ENCODE measurements at places on chromosomes 6 and 20.

- DNase-seq = no peak
These were observed 37.8 kb downstream of the ELOVL5 start for GRCh38 chr6:53310771-53311585.

- DNase-seq = no peak
These were observed 30.8 kb upstream of the SCRT2 start for GRCh38 chr20:706366-706885.

- DNase-seq = no peak
These were observed 9.5 kb upstream of the SNRNP48 start for GRCh38 chr6:7580537-7580926.

DNA sequence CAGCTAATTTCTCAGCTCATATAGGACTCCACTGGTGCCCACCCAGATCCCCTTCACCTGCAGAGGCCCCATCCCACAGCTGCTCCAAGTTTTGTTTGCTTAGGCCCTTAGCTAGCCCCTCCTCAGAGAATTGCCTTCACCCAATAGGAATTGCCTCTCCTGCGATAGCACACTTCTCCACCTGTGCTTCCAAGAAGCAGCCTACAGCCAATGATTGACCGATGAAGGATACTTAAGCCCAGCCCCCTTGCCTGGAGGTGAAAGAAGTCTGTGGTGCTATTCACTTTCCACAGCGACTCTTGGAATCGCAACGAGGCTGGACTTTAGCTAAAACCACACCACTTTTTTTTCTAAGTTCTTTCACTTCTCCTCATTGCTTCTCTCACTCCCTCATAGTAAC lies 353.2 kb upstream of the BTBD3 start:
- DNase-seq = no peak

DNA sequence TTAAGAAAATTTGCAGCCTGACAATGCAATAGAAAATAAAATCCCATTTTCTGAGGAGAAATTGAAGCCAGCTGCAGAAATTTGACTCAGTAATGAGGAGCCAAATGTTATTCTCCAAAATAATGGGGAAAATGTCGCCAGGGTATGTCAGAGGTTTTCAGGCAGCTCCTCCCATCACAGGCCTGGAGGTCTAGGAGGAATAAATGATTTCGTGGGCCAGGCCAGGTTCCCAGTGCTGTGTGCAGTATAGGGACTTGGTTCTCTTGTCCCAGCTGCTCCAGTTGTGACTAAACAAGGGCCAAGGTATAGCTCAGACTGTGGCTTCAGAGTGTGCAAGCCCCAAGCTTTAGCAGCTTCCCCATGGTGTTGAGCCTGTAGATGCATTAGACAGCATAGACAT lies 1240.8 kb upstream of the ADGRB3 start:
- no peak for DNase-seq

GRCh38 chr20:25205277-25206062 lies 10.0 kb downstream of the ENTPD6 start:
- DNase-seq = no peak

DNA sequence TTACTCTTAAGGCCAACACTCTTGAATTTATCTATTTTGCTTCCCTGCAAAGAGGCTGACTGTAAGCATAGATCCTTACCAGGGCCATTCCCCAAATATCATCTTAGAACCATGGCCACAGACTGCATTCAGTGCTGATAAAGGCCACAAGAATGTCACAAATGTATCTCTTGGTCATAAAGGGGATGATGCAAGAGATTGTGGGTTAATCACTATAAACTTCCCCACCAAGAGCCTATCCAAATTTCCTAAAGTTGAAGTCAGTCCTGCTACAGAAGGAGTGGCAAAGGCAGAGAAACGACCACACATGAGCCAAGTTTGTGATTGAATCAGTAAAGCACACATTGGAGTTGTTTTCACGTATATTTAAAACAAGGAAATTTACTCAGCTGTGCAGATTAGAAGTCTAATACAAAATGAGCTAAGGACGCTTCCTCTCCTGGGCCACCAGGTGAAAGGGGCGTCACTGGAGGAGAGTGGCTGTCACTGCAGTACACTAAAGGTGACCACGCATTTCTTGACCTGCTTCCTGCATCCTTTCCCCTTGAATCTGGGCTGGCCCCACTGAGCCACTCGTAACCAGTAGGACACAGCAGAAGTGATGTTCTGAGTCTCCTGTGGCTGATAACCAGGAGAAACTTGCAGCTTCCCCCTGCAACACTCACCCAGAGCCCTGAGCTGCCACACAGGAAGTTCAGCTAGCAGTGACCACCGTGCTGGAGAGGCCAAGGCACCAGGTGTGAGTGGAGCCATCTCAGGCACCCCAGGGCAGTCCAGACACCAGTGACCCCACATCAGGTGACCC lies 181.9 kb downstream of the SYNDIG1 start:
- no peak for DNase-seq

GRCh38 chr6:137836788-137837187 lies 30.3 kb upstream of the TNFAIP3 start:
- no peak for DNase-seq

DNA sequence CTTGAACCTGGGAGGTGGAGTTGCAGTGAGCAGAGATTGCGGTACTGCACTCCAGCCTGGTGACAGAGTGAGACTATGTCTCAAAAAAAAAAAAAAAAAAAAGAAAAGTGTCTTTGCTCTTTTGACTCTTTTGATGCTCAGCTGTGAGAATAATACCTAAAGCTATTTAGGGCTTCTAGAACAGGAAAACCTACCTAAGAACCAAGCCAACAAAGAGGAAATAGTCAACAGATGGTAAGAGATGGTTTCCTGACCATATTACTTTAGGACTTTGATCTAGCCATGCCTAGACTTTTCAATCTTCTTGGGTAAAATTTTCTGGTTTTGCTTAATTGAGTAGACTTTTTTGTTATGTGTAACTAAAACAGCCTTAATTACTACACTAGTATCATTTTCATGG lies 508.1 kb downstream of the EPHA7 start:
- no peak for DNase-seq

DNA sequence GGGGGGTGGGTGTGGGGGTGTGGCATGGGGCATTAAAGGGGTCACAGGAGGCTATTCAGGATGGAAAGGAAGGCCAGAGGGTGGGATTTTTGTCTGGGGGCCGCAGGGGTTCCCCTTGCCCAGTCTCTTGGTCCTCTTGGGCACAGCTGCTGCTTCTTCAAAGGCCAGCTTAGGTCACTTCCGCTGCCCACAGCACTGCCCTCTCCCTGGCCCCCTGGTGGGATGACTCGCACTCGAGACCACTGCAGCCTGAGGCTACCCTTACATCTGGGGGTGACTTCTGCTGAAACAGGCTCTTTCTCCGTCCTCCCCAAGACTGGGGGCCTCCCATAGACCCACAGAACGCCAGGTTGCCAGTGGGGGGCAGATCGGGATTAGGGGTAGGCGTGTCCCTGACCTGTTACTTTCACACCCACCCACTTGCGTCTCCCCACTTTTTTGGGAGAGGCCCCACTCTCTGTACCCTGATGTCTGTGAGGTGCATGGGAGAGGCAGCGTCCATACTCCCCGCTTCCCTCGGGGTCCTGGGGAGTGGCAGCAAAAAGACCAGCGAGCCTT lies 1.3 kb downstream of the LKAAEAR1 start:
- no peak for DNase-seq

GRCh38 chr6:47344022-47344421 lies 34.3 kb upstream of the TNFRSF21 start:
- DNase-seq = no peak

- DNase-seq = no peak
These were observed 289.9 kb downstream of the CD109 start for GRCh38 chr6:73985891-73986290.

GRCh38 chr6:82506526-82506925 lies 142.9 kb downstream of the TPBG start:
- DNase-seq = no peak

GRCh38 chr6:24257282-24257681 lies 100.6 kb downstream of the DCDC2 start:
- no peak for DNase-seq

- DNase-seq = no peak
These were observed 32.4 kb downstream of the PHACTR1 start for GRCh38 chr6:12748815-12749521.

DNA sequence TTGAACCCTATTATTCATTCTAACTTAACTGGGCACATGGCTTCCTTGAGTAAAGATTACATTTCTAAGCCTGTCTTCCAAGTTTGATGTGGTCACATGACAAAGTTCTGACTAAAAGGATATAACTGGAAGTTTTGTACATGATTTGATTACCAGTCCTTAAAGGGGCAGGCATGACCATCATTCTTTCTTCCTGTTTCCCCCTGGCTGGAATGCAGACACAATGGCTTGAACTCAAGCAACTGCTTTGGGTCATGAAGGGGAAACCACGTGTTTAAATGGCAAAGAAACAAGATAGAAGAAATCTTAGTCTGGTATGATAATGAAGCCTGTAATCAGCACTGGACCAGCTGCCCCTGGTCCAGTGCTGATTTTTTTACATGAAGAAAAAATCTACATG lies 15.6 kb upstream of the SHLD1 start:
- DNase-seq = no peak

DNA sequence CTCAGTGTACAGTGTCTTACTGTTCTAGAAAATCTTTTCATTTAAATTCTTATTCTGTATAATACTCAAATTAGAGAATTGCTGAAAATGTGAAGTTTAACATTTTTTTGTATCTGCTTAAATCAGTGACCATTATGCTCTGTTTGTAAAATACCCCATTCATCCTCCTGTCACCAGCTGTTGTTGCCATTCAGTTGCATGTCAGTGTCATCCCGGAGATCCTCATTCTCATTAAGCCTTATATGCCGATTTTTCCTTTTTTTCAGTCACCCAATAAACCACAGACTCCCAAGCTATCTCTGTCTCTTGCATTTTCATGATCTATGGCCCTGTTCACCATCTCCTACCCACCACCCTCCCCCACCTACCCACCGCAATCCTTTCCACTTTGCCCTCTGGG lies 20.4 kb downstream of the GTF2H5 start:
- DNase-seq = no peak

GRCh38 chr6:43181621-43181941 lies 415 bp upstream of the CUL9 start:
- no peak for DNase-seq

DNA sequence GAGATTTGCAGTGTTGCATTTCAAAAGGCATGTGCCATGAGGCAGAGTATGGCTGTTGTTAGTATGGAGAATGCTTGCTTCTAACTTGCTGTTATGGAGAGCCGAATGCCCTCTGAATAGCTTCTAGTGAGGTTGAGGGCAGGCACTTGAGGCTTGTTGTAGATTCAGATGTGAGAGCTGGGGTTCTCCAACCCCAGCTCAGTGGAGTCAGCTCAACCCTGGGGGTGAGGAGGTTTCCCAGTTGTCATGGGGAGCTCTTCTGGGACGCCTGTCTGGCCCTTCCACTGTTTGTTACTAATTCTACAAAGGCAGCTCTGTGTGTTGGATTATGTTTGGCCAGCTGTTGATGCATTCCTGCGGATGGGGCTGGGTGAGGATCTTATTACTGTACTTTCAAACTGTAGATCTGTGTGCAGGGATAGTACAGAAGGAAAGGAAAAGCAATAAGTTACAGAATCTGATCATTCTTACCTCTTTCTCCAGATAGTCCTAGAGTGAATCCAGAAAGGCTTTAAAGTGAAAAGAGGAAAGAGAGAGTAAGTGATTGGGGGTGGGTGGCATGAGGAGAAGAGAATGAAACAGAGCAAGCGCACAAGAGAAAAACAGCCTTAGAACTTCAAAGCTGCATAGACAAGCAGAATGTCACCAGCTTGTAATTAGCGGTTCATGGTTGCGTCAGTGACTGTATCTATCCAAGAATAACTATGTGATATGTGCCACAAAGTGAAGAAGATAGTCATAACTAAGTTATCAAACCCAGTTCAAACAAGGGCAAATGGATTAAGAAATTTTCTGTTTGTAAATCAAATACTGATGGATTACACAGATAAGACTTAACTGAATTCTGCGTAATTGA lies 148.7 kb downstream of the PRL start:
- DNase-seq = no peak

DNA sequence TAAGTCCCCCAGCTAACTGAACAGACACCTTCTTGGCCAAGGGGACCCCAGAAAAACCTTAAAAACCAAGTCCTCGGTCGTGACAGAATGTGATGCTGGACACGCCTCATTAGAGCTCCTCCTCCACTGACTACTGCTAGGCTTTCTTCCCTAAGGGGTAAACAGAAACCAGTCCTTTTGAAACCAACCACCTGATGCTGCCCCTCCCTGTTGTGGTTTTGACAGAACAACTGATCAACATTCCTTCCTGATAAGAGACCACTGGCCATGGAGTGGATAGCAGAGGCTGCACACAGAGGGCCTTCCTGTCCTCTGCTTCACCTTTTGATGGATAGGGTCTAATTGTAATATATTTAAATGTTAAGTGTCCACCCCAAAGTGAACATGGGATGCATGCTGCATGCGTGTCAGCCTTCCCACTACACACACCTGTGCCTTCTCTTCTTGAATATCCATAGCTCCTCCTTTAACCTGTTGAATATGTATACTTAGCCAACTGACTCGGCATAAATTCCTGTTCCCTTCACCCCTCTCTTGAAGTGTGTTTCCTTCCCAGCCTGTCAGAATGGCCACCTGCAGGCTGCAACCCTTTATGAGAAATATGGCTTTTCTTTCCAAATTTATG lies 27.9 kb upstream of the SLC2A12 start:
- DNase-seq = no peak

- no peak for DNase-seq
These were observed 56.4 kb upstream of the TPD52L1 start for GRCh38 chr6:125097186-125097585.

DNA sequence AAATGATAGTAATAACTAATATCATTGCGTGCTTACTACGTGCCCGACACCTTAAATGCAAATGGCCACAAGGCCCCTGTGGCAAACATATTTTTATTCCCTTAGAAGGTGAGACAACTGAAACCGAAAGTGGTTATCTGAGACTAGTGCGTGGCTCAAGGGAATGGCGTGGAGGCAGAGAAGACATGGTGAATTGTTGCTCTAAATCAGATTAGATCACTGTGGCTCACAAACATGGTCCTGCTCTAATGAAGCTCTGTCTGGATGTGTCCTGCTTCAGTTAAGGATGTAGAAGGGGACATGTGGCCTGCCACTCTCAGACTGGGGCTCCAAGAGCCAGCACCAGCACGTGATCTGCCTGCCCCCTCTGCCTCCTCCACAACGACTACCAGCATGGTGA lies 124.2 kb upstream of the GMDS start:
- DNase-seq = no peak

- no peak for DNase-seq
These were observed 59.9 kb downstream of the NUDT3 start for GRCh38 chr6:34332251-34333198.

DNA sequence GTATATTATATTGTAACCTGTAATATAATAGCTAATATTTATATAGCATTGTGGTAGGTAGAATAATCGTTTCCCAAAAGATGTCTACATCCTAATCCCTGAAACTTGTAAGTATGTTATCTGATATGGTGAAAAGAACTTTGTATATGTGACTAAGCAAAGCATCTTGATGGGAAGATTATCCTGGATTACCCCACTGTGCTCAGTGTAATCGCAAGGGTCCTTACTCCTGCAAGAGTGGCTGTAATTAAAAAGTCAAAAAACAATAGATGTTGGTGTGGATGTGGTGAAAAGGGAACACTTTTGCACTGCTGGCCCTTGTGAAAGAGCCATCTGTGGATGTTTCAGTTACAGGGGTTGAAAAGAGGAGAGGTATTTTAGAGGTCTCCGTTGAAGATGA lies 95.2 kb downstream of the EDN1 start:
- no peak for DNase-seq

- DNase-seq = no peak
These were observed 812.8 kb upstream of the SLC35B3 start for GRCh38 chr6:9248133-9248532.

- DNase-seq = no peak
These were observed 61.8 kb upstream of the TIAM2 start for GRCh38 chr6:154933181-154933827.

GRCh38 chr6:12504325-12504966 lies 212.1 kb upstream of the PHACTR1 start:
- DNase-seq = no peak
